M059J (cell line): ENCODE measurements at places on chromosomes 12 and 14. TPM values are rescaled to one million over a fixed set of nuclear protein-coding genes. Genes with fewer than 3 reads are reported as not detected.

DNA sequence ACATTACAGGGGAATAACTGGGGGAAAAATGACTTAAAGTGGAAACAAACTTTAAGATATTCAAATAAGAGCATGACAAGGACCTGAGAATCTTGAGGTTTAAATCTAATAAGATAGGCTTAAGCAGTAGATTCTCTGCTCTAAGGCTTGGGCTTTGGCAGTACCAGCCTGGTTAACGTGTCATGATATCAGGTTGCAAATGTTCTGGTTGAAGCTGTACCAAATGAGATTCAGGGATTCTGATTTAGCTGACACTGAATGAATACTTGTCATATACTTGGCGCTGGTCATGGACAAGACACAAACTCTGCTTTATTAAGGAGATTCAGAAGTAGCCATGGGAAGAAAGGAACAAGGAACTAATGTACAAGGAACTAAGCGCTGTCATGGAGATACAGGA is 6.1 kb downstream of the TCP11L2 start:
- no peak for DNase-seq

- DNase-seq, result peak; percentile 92
Observed at GRCh38 chr14:50062438-50063085, 53.8 kb downstream of the VCPKMT start.

DNA sequence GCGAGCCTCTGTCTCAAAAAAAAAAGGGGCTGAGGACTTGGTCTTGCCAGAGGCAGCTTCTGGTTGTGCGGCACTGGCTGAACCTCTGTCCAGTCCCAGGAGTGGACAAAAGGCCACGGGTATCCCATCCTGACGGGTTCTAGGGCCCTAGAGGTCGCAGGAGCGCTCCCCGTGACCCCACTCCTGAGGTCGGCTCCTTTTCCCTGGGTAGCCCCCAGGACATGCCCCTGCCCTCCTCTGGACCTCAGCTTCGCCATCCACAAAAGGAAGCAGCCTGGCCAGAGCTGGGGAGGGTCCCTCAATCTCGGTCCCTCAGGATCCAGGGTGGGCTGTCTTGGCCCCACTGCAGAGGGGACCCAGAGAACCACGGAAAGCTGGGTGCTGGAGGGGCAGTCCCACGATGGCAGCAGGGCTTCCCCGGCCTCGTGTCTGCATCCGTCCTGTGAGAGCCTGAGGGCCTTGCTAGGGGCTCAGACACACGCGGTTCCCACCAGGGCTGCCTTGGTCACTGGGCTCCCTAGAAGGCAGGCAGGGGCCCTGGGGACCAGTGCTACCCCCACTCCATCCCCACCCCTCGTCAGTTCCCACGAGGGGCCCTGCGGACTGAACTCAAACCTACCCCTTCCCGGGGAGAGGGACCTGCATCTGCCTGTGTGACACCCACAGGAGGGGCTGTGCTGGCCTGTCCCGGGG is 31.1 kb downstream of the ASCL4 start:
- DNase-seq, result no peak

GRCh38 chr14:23660290-23661226 is 24.4 kb downstream of the DHRS2 start:
- no peak for DNase-seq

DNA sequence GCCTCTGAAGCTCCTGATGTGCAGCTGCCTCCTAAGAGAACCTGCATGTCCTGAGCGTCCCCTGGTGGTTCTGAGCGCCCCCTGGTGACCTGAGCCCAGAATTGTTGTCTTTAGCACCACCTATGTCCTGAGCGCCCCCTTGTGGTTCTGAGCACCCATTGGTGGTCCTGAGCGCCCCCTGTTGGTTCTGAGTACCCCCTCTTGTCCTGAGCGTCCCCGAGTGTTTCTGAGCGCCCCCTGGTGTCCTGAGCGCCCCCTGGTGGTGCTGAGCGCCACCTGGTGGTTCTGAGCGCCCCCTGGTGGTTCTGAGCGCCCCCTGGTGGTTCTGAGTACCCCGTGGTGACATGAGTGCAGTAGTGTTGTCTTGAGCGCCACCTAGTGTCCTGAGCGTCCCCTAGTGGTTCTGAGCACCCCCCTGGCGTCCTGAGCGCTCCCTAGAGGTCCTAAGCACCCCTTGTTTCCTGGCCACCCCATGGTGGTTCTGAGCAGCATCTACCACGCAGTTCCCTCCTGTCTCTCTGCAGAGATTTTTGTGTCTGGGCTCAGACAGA is 782.5 kb downstream of the TMEM121 start:
- DNase-seq, result peak; percentile 3

DNA sequence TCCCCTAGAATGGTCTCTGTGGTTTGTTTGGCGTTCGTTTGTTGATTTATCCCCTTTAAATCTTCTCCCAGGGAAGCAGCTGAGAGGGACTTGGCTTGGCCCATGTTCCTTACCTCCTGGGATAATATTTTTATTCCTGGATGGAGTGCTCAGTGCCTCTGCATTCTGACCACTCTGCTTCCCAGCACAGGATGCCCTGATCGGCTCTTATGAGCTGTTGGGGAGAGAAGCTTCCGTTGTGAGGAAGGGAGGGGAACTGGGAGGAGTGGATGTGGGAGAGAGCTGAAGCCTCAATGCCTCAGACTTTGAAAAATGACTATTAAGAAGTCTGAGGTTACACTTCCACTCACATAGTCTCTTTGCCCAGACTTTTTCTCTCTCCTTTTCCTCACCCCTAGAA is 114.8 kb downstream of the SMOC1 start:
- no peak for DNase-seq

GRCh38 chr12:112868459-112869041 is 38.2 kb upstream of the OAS1 start:
- peak; percentile 8 for DNase-seq

GRCh38 chr12:41970744-41971143 is 173.9 kb downstream of the GXYLT1 start:
- peak; percentile 29 for DNase-seq

DNA sequence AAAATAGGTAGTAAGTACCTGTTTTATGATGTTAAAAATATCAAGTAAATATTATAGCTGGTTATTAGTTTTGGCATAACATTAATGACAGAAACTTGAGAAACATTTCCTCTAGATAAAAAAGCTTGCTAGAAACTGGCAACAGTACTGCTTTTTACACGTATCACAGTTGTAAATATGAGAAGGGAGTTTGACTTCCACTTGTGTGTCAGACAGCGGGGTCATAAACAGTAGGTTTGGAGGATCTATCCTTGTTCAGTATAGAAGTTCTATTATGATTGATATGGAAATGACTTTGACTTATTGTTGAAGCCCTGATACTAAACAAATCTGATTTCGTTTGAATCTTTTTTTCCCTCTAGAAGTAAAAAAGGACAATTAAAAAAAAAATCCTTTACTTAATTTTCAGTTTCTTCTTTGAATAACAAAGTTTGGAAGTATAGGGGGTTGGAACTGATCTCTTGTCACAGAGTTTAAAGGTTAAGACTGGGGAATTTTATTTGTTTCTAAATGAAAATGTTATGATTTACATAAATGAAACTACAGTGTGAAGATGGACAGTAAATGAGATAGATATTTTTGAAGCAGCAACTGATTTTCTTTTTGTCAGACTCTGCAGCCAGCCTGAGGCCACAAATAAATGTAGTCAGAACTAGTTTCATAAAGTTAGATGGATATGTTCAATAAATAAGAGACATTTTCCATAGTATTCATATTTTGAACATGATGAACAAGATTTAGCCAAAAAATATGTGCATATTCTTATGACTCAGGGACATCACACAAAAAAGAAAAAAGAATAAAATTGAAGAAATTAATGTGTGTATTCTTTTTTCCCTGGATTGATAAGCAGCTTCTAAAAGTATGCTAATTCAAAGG is 50.1 kb downstream of the WNK1 start:
- no peak for DNase-seq

DNA sequence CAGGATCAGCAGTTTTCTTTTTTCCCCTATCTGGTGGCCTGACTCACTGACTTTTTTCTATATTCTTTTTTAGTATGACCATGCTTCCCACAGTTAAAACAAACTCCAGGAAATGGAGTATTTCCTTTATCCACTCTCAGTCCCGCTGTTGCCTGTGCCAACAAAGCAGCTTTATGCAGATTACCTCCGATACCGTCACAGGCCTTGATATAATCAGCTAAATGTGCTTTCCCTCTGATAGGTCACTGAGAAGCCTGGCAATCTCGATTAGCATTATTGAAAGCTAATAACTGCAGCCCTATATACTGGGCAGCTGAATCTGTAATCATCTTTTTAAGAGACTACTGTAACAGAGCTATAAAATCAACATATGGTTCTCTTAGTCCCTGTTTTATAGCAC is 243.6 kb downstream of the KIF21A start:
- DNase-seq, result peak; percentile 9

- DNase-seq, result no peak
Observed at GRCh38 chr12:3732901-3733300, 20.0 kb downstream of the CRACR2A start.

RAD51B gene
- total RNA-seq, result 19.0 and 21.9 TPM in 2 replicates

TMEM132C gene
- total RNA-seq, result not detected in 2 replicates

IL23A gene
- not detected in 2 replicates for total RNA-seq

ERP27 gene
- not detected in 2 replicates for total RNA-seq

HOXC9 gene
- 4.9 and 5.7 TPM in 2 replicates for total RNA-seq

TAS2R42 gene
- total RNA-seq, result not detected in 2 replicates

LMNTD1 gene
- 0.32 and 2.2 TPM in 2 replicates for total RNA-seq

RPS6KA5 gene
- total RNA-seq, result 5.8 and 9.6 TPM in 2 replicates
